Caco-2 (cell line): ENCODE measurements at places on chromosomes 1 and 21. TPM values are rescaled to one million over a fixed set of nuclear protein-coding genes. Genes with fewer than 3 reads are reported as not detected.

The RHD gene
- total RNA-seq = not detected in 2 replicates

- H3K4me1 ChIP-seq = no peaks in the 10 kb centered on the region; the same call in 1 of the 2 replicates
- no peaks in the 10 kb centered on the region for H3K36me3 ChIP-seq
- H3K27ac ChIP-seq = no peak overlapping the region
- no peaks in the 10 kb centered on the region for H3K27me3 ChIP-seq
These were observed 553 bp downstream of the TTF2 start for GRCh38 chr1:117060441-117061317.

The NBPF12 gene
- 10.3 and 10.7 TPM in 2 replicates for total RNA-seq

DNA sequence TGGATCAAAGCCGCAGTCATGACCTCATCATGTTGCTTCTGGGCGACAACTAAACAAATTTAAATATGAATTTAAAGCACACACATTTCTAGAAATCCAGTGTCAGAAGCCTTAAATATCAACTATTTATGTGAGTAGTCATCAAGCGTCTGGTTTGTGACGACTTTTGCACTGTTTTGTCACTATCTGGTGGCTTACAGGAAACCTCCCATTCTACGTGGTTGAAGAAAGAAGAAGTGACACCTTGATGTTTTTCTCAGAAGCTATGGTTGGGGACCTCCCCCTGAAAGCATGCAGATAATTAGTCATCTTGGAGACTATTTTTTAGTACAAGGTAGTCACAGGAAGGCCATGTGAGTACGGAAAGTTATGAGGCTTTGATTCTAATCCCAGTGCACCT is 58.5 kb downstream of the TENT5C start:
- no peak for DNase-seq
- no peaks in the 10 kb centered on the region for H3K27me3 ChIP-seq

The ATAD3C gene
- 0.84 and 0.95 TPM in 2 replicates for total RNA-seq

The PRRX1 gene
- not detected in 2 replicates for total RNA-seq

GRCh38 chr21:39385299-39386145 is 36.6 kb upstream of the HMGN1 start:
- peak; percentile 81 for DNase-seq
- H3K36me3 ChIP-seq = no peaks in the 10 kb centered on the region
- H3K4me1 ChIP-seq = peaks cover 4% of the 10 kb centered on the region; the same call in 1 of the 2 replicates
- H3K27me3 ChIP-seq = no peaks in the 10 kb centered on the region
- H3K4me3 ChIP-seq = peak overlapping the region; percentile 30

DNA sequence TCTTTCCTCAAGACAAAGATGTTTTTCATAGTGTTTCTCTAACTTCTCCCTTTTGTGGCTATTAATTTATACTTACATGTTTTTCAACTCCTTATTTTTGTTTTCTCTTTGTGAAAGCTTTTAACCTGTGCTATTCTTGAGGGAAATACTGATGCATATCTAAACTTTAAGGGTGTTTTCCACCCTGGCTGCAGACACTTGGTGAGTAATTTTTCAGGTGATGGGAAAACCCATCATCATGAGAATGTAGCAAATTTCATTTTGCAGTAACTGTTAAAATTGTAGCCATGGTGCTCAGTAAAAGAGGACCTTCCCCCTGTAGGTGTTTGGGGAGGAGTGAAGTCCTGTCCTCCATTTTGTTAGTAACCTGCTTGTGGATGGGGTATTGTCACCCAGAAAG is 124.2 kb downstream of the LIPI start:
- H3K4me3 ChIP-seq = no peak overlapping the region
- no peaks in the 10 kb centered on the region for H3K36me3 ChIP-seq
- DNase-seq = no peak
- H3K27ac ChIP-seq = no peak overlapping the region
- H3K4me1 ChIP-seq = no peaks in the 10 kb centered on the region
- no peaks in the 10 kb centered on the region for H3K27me3 ChIP-seq

The ALG14 gene
- total RNA-seq = 4.5 and 6.1 TPM in 2 replicates

DNA sequence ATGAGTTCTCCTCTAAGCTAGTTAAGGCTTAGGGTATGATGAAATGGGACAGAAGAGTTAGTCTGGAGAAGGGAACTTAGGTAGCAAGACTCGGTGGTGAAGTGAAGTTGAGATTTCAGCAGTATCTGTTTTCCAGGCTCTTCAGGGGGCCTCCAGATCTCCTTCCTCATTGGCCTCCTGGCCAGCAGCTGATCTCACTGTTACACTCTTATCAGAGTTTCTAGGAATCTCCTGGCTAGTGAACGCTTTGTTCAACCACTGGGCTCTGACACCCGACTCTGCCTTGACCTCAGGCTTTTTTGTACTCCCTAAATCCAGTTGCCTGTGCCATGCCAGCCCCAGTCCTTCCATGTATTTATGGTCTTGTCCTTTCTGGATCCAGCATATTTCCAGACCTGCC is 311.0 kb downstream of the ASTN1 start:
- no peaks in the 10 kb centered on the region for H3K36me3 ChIP-seq
- no peaks in the 10 kb centered on the region for H3K4me1 ChIP-seq
- no peaks in the 10 kb centered on the region for H3K27me3 ChIP-seq
- no peak overlapping the region for H3K4me3 ChIP-seq
- no peak for DNase-seq

- no peak for DNase-seq
- H3K27ac ChIP-seq = no peak overlapping the region
- peak overlapping the region; percentile 31 for H3K4me3 ChIP-seq
- peaks cover 8% of the 10 kb centered on the region; the same call in 1 of the 2 replicates for H3K4me1 ChIP-seq
These were observed 38.2 kb downstream of the H3-3A start for GRCh38 chr1:226100436-226101391.

- H3K27ac ChIP-seq = no peak overlapping the region
- H3K4me3 ChIP-seq = no peak overlapping the region
- no peaks in the 10 kb centered on the region for H3K4me1 ChIP-seq
- H3K27me3 ChIP-seq = no peaks in the 10 kb centered on the region
These were observed 120.7 kb upstream of the TMPRSS15 start for GRCh38 chr21:18524097-18524880.

The ATP5PB gene
- total RNA-seq = 194 and 219 TPM in 2 replicates

DNA sequence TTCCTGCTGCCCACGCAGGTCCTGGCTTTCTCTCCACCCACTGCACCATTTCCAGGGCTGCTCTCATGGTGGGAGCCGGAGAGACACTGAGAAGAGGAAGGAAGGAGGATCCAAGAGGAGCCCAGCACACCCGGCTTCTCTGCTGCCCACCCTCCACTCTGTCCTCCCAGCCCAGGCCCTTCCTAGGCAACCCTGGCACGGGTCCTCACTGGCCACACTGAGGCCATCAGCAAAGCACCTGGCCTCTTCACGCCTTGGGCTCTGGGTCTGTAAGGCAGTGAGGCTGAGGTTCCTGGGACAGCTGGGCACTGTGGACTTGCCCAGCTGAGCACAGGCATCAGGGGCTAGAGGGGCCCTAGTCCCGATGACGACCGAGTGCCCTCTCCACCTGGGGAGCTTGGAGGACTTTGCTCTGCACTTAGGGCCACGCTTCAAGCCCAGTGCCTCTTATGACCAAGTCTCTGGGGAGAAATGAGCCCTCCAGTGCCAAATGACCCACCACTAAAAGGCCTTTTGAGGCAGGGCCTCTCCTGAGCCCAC is 43.1 kb downstream of the PDE9A start:
- H3K4me3 ChIP-seq = no peak overlapping the region
- H3K4me1 ChIP-seq = no peaks in the 10 kb centered on the region
- H3K27ac ChIP-seq = no peak overlapping the region
- no peaks in the 10 kb centered on the region for H3K27me3 ChIP-seq
- DNase-seq = no peak
- no peaks in the 10 kb centered on the region for H3K36me3 ChIP-seq

The DNASE2B gene
- not detected in 2 replicates for total RNA-seq

The NGF gene
- total RNA-seq = not detected in 2 replicates
